ENCODE measurements at places on chromosomes 11 and 22.

DNA sequence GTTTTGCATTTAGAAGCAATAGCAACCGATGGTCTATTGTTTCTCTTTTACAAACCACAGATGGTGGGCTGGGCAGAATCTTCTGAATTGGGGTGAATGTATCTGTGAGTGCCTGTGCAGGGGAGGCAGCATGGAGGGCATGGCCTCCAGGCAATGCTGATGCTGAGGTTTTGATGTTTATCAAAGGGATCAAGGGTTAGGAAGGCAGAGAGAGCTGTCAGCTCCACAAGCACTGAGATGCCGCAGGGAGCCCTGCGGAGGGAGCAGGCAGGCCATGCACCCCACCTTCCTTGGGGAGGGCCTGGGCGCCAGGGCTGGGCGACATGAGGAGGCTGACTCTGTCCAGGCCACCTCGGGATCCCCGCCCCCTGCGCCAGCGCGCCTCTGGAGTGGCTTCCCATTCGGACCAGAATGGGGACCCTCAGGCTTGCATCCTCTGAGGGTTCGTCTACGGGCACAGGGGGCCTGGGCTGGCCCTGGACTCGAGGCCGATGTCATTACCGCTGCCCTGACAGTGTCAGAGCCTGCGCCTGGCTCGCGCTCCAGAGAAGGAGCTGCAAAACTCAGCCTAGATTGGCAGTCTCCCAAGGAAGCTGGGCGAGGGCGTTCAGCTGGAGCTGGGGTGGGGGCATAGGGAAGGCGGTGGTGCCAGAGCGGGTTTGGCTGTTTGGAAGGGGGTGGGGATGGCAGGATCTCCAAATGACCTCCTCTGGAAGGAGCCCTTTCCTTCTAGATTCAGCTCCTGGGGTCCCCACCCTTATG, 13.9 kb upstream of the TH start:
- DNase-seq: no peak

DNA sequence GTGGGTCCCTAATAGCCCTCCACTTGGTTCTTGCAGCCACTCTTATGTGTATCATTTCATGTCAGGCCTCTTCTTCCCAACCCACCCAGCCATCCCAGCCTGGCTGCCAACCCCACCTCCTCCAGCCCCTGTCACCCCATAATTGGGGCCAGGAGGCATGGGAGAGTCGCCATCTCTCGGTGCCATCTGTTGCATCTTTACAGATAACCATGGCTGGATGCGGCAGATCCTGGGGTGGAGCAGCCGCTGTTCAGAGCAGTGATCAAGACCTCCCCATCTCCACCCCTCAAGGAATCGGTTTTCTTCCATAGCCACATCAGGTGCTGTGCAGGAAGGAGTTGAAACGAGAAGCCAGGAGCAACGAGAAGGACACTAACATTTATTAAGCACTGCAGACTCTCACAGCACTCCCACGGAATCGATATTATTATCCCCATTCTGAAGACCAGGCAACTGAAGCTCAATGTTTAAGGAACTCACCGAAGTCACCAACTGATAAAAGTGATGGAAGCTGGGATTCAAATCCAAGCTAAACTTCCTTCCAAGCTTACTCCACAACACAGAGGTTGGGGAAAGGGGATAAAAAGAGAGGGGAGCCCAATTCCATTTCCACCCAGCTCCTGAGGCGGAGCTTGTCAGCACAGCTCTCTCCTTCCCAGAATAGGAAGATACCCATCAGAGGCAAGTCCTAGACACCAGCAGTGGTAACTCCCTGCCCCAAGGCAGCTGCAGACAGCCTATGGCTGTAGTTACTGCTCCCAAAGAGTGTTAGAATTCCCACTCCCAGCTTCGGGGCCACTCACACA, 2.7 kb downstream of the SLC43A1 start:
- DNase-seq: no peak

DNA sequence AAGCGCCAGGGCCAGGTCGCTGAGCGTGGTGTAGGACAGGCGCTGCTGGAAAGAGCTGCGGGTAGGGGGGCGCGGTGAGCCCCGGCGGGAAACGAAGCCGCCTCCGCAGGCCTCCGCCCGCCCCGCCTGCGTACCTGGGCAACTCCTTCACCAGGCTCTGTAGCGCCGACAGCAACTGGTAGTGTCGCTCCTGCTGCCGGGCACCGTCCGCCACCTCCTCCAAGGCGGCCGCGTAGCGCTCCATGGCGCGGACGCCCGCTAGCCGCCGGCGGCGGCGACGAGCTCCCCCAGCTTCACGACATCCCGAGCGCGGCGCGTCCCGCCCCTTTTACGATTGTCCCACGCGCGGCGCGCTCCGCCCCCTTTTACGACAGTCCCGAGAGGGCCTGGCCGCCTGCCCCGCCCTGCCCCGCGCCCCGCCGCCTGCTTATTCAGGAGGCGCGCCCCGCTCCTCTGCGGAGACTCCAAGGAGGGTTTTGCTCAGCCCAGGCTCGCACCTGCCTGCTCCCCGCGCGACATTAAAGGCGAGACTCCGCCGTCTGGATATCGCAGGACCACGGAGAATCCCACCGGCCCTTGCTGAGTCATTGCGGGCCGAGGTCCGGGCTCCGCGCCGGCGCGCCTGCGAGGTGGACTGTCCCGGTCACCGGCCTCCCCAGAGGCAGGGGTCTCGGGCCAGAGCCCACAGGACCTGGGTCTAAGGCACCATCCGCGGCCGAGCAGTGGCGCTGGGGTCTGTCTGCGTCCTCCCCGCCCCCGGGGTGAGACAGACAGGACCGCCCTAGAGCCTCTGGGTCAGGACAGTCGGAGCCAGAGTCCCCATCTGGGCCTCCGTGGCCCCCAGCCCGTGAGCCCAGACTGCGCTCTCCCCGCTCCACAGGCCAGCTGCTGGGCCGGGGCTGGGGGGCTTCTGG, at the start of gene DGCR6L:
DGCR6L (minus strand) TSS at position 316 of the 914 bp plus-strand sequence; CDS start at position 244, 72 bp downstream.
- DNase-seq: peak; percentile 99

DNA sequence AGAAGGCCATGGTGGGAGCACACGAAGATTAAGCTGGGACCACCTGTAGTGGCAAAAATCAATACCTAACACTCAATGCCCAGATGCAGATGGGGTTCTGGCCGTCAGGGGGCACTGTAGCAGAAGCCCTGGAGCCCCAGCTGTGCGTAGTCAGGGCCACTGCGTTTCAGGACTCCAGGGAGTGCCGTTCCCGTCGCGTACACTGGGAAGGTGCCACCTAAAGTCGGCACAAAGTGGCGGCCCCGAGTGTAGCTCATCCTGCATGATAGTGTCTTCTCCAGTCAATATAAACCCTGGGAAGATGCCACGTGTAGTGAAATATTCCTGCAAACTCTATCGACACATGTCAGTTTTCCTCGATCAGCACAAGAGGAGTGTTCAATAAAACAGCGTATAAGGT, 123.8 kb upstream of the NTM start:
- DNase-seq: no peak
